ENCODE measurements at places on chromosomes 13 and 19. TPM values are rescaled to one million over a fixed set of nuclear protein-coding genes. Genes with fewer than 3 reads are reported as not detected.

- H3K4me3 ChIP-seq: no peak overlapping the region
- H3K4me1 ChIP-seq: peaks cover 9% of the 10 kb centered on the region
- no peaks in the 10 kb centered on the region for H3K27me3 ChIP-seq
Measured at GRCh38 chr19:18635831-18636182, 1.0 kb upstream of the KLHL26 start.

DNA sequence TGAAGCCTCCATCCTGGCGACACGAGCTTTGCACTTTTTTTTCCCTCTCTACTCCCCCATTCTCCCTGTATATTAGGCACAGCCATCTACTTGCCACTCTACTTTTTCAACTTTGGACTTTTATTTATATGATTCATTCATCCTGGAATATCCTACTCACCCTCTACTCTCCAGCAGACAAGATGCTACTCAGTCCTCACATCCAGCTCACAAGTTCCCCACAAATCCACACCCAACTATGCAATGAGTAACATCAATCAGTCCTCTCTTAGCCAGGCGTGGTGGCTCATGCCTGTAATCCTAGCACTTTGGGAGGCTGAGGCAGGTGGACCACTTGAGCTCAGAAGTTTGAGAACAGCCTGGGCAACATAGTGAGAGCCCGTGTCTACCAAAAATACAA lies 23.9 kb upstream of the URAD start:
- H3K27ac ChIP-seq: no peak overlapping the region
- DNase-seq: no peak
- peaks cover 10% of the 10 kb centered on the region for H3K4me1 ChIP-seq
- no peak overlapping the region for H3K4me3 ChIP-seq
- no peaks in the 10 kb centered on the region for H3K36me3 ChIP-seq

GRCh38 chr19:38211151-38211591 lies 12.9 kb downstream of the DPF1 start:
- no peak overlapping the region for H3K4me3 ChIP-seq
- H3K36me3 ChIP-seq: no peaks in the 10 kb centered on the region
- no peak overlapping the region for H3K27ac ChIP-seq
- H3K4me1 ChIP-seq: peaks cover 24% of the 10 kb centered on the region
- DNase-seq: no peak
- no peaks in the 10 kb centered on the region for H3K27me3 ChIP-seq

GRCh38 chr19:12750851-12751250 lies 740 bp upstream of the BEST2 start:
- H3K4me3 ChIP-seq: no peak overlapping the region
- H3K27ac ChIP-seq: no peak overlapping the region
- H3K36me3 ChIP-seq: no peaks in the 10 kb centered on the region
- DNase-seq: no peak
- no peaks in the 10 kb centered on the region for H3K4me1 ChIP-seq

DNA sequence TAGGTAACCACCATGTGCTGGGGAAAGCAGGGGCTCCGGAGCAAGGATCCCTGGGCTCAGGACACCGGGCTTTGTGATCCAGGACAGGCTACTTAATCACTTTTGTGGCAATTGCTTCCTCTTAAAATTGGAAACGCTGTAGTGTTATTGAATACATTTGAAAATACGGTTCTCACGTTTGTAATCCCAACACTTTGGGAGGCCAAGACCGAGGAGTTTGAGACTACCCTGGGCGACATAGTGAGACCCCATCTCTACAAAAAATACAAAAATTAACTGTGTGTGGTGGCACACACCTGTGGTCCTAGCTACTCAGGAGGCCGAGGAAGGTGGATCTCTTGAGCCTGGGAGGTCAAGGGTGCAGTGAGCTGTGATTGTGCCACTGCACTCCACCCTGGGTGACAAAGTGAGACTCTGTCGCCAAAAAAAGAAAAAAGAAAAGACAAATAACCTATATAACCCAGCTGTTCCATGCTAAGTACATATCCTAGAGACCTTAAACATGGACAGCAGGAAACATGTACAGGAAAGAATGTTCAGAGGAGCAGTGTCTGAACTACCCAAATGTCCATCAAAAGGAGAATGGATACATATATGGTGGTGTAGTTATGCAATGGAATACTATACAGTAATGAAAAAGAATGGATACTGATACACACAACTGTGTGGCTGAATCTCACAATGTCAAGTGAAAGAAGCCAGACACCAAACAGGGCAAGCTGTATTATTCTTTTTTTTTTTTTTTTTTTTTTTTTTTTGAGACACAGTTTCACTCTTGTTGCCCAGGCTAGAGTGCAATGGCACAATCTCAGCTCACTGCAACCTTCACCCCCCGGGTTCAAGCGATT lies 622 bp upstream of the PRODH2 start:
- no peak overlapping the region for H3K4me3 ChIP-seq
- DNase-seq: no peak
- no peaks in the 10 kb centered on the region for H3K36me3 ChIP-seq
- H3K27me3 ChIP-seq: no peaks in the 10 kb centered on the region

DNA sequence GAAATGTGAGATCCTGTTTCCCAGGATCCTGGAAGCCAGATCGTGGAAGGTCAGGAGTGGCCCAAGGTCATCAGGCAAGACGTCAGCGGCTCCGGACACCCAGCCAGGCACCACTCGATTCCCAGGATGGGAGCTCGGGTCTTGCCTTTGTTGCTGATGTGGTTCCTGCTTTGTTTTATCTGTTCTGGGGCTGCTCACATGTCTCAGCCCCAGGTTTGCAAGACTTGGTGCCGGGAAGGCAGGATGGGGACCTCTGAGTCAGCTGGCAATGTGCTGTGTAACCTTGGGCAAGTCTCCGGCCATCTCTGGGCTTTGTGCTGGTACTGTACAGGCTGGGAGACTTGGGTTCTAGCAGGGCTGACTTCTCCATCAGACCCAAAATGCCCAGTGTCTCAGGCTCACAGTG lies 1.4 kb upstream of the FCHO1 start:
- peaks cover 41% of the 10 kb centered on the region for H3K4me1 ChIP-seq
- no peaks in the 10 kb centered on the region for H3K36me3 ChIP-seq
- H3K4me3 ChIP-seq: peak overlapping the region; percentile 74
- no peak for DNase-seq
- peak overlapping the region; percentile 95 for H3K27ac ChIP-seq

DNA sequence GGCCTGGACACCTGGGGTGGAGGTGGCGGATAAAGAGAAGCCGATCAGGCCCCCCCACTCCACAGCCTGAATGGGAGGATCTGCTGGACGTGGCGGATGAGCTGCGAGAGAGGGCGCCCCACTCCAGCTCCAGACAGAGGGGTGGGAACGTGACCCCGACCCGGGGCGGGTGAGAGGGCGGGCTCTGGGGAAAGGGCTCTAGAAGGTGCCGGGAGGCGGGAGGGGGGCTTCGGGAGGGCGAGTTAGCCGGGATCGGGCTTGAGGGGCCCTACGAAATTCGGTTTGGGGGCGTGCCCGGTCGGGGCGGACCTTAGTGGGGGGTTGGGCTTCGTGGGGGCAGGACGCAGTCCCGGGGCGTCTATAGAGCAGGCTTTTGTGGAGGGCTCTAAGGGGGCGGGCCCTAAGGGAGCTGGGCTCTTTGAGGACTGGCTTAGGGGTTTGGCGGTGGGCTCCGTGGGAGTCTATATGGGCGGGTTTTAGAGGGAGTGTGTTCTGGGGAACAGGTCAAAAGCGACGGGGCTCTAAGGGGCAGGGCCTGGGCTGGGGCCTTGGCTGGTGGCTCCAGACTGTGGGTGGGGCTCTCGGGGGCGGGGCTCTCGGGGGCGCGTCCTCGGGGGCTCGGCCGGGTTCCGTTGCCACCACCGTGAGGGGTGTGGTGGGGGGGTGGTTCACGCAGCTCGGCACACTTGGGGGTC lies 4.1 kb upstream of the NANOS3 start:
- DNase-seq: no peak
- H3K36me3 ChIP-seq: no peaks in the 10 kb centered on the region
- H3K27ac ChIP-seq: no peak overlapping the region
- no peaks in the 10 kb centered on the region for H3K4me1 ChIP-seq
- no peaks in the 10 kb centered on the region for H3K27me3 ChIP-seq

- no peaks in the 10 kb centered on the region for H3K4me1 ChIP-seq
- no peak for DNase-seq
- no peaks in the 10 kb centered on the region for H3K27me3 ChIP-seq
- H3K4me3 ChIP-seq: no peak overlapping the region
Measured at GRCh38 chr13:89610881-89611280, 1736.6 kb upstream of the MIR17HG start.

- peaks cover 47% of the 10 kb centered on the region for H3K4me1 ChIP-seq
- peak overlapping the region; percentile 99 for H3K27ac ChIP-seq
- DNase-seq: peak; percentile 86
- peak overlapping the region; percentile 87 for H3K4me3 ChIP-seq
- H3K36me3 ChIP-seq: no peaks in the 10 kb centered on the region
- H3K27me3 ChIP-seq: no peaks in the 10 kb centered on the region
Measured at GRCh38 chr19:12789904-12790619, 1.2 kb upstream of the JUNB start.

Gene HIPK4
- total RNA-seq: 0.13 TPM

Gene FCGBP
- total RNA-seq: 3.2 TPM

Gene FAM83E
- 2.5 TPM for total RNA-seq

Data from GM12878 (cell line).